ENCODE measurements at places on chromosomes 16 and 17.
A peak's percentile ranks its signal among the peaks of the same experiment; 100 is the strongest.

DNA sequence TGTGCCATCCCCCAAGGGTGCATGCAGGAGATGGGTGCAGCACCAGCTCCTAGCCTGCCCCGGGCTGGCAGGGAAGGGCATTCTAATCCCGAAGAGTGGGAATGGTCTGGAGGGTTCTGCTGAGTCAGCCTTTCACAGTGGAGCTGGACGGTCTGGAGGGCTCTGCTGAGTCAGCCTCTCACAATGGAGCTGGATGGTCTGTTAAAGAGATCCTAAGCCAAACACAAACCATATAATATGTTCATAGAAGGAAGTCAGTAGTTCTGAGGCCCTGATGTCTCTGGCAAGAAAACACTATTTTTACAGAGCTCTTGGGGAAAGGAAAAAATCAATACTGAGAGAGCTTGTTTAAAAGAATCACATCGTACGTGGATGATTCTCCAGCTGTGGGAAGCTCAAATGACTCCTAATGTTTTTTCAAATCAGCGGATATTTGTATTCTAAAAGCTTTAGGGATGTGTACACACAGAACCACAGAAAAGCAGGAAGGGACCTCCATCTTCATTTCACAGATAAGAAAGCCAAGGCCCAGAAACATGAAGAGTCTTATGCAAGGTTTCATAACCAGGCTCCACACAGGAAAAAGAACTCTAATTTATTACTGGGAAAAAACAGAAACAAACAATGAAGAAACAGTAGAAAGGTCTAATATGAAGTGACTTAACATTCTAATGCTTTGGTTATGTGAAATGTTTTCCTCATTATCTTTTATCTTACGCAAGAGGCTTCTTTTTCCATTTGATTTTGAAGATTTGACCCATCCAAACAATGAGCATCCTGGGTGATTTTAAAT is 176.3 kb downstream of the VPS53 start:
- no peak for DNase-seq

DNA sequence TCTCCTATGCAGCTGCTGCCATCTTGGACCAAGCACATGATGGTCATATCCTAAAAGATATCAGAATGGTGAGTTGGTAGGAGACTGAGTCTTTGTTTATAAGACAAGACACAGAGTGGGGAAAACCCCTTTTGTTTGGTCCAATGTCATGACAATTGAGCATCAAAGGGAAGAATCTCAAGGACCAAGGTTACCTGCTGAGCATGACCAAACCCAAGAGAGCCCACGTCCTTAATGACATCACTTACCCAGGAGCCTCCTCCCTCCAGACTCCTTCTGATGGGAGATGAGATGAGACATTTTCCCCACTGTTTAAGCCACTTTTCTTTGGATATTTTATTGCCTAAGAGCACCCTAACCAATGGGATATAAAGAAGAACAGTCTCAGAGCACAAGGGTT is 478.1 kb downstream of the NPIPA7 start:
- DNase-seq, result no peak

DNA sequence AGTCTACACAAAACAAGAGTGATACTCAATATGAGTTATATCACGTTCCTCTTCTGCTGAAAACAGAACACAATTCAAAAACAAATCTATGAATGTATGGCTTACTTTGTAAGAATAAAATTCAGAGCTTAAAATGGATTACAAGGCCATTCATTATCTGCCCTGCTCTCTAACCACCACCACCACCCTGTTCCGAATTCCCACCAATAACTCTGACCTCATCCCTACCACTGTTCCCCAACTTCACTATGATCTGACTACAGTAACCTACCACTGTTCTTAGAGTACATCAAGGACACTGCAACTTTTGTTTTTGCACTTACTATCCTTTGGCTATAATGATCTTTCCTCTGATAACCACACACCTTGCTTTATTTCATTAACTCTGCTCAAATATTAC is 21.3 kb downstream of the FBXL20 start:
- no peak for DNase-seq

- DNase-seq, result no peak
These were observed 506 bp downstream of the ATP5MC1 start for GRCh38 chr17:48892940-48893645.

GRCh38 chr17:50785946-50786570 is 18.7 kb upstream of the ANKRD40CL start:
- peak; percentile 56 for DNase-seq

DNA sequence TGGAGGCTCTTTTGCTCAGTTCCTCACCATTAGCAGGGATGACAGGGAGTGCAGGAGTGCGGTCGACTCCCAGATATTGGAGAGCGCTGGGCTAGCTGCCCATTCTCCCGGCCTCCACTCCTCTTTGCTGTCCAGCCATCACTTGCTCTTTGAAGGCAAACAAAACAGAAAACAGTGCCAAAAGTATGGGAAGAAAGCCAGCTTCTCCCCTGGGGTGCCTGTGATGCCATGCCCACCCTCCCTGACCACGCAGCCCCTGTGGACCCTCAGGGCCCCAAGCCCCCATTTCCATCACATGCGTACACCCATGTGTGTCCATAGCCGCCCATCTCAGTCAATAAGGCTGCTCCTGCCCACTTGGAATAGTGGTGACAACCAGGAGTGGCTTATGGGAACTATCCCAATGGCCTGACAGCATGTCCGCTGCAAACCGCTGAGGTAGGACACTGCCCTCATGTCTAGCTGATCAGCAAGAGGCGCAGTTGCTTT is 30.0 kb downstream of the MAPT start:
- no peak for DNase-seq

- DNase-seq, result no peak
These were observed 24.1 kb upstream of the KRT24 start for GRCh38 chr17:40727447-40728231.

DNA sequence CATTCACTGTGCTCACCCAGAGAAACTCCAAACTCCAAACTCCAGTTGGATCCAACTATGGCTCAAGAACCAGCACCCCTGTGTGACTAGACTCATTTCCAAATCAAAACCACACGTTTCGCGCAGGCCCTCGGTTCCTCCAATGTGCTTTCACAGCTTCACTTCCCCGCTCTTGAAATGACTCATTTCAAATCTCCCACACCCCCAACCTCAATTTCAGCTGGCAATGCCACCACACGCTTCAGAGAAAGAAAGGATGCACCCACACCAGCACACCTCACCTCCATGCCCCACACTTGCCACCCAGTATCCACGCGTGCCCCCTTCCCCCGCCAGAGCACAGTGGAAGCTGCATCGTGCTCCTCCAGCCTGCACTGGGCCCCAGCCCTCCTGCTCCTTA is 9.0 kb downstream of the TMEM92 start:
- DNase-seq, result no peak

DNA sequence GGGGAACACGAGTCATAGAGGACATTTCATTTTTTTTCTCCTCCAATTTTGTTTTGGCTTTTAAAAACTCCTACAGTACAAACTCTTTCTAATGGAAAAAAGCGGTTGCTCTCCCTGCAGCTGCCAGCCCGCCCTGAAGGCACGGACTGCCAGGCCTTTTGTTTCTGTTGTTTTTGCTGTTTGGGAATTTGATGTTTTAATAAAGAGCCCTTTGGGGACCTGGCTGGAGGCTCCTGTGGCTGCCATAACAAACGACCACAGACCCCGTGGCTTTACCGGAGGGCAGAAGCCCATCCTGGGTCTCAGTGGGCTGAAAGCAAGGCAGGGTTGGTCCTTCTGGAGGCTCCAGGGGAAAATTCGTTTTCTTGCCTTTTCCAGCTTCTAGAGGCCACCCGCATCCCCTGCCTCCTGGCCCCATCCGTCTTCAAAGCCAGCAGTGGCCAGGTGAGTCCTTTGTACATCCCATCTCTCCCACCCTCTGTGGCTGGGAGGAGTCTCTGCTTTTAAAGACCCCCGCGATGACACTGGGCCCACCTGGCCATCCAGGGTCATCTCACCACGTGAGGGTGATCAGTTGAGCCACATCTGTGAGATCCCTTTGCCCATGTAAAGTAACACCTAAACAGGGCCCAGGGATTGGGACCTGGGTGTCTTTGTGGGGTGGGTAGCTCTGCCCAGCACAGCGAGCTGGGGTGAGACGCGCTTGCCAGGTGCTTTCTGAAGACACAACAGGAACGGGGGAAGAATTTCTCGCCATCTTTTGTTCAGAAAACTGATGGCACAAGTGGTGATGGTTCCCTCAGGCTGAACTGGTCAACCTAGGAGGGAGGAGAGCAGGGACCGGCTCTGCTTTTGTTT is 113.9 kb downstream of the BANP start:
- DNase-seq, result no peak

DNA sequence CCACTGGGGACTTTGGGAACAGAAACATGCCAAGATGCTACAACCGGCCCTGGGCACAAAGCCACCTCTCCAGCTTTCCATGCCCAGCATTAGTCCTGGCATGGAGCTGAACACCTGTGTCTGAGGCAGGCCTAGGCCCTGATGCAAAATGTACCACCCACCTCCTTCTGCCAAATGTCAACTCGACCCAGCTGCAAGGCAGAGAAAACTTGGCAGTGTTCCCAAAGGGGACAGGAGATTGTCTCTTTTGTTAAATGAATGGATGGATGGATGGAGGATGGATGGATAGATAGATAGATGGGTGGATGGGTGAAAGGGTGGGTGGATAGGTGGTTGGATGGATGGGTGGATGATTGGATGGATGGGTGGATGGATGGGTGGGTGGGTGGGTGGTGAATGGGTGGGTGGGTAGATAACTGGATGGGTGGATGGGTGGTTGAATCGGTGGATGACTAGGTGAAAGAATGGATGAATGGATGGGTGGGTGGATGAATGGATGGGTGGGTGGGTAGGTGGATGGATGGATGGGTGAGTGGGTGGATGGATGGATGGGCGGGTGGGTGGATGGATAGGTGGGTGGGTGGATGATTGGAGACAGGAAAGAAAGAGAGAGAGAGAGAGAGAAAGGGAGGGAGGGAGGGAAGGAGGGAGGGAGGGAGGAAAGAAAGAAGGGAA is 73.4 kb upstream of the TNRC6C start:
- DNase-seq, result no peak

GRCh38 chr16:76756951-76757350 is 434.0 kb upstream of the MON1B start:
- no peak for DNase-seq

GRCh38 chr16:49738832-49739231 is 117.1 kb downstream of the ZNF423 start:
- no peak for DNase-seq

DNA sequence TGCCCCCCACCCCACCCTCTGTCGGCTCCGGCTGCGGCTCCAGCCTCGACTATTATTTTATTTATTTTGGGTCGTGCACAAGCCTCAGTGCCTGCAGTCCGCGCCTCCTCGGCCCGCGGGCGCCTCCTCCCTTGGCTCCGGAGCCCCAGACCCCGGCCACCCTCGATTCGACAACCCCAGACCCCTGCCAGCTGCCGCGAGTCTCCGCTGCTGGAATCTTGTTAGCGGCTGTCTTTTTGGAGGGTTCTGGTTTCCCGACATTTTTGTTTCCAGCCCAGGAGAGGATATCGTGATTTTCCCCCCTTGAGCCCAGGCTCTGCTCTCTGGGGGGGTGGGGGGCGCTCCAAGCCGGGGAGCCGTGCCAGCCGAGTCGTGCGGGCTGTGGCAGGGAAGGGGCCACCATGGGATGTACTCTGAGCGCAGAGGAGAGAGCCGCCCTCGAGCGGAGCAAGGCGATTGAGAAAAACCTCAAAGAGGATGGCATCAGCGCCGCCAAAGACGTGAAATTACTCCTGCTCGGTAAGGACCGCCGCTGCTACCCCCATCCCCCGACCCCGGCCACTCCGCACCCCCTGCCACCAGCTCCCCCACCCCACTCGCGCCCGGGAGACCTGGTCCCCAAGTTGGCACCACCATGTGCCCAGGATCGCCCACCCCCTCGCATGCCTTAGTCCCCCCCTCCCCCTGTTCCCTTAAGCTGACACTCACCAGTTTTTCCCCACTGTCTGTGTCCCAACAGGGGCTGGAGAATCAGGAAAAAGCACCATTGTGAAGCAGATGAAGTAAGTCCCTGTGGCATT is 746 bp downstream of the GNAO1 start:
- DNase-seq, result no peak

DNA sequence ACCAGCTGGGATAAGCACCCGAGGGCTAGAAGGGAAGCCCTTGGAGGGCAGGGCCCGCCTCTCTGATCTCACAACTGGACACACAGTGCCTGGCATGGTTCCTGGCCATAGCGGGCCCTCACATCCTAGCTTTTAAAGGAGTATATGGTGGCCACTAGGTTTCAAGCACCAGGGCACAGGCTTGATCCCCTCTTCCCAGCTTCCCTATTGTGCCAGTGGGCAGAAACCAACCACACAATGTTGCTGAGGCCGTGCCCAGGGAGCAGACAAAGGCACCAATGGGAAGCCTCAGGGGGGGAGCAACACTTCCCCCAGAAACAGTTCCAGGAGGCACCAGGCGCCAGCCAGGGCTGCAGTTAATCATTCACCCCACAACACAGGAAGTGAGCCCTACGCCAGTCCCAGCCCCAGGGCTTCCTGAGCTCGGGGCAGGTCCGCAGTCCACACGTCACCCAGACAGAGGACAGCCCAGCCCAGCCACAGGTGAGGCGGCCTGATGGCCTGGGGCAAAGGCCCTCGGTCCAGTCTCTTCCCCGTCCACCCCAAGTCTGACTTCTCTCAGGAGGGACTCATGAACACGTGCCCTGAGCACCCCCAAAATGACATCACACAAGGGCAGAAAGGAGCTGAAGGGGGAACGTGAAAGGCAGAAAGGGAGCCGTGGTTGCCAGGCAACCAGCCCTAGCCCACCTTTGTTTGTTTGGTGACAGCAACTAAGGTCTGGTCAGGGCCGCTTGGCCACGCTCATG is 12.8 kb downstream of the SMIM5 start:
- no peak for DNase-seq

DNA sequence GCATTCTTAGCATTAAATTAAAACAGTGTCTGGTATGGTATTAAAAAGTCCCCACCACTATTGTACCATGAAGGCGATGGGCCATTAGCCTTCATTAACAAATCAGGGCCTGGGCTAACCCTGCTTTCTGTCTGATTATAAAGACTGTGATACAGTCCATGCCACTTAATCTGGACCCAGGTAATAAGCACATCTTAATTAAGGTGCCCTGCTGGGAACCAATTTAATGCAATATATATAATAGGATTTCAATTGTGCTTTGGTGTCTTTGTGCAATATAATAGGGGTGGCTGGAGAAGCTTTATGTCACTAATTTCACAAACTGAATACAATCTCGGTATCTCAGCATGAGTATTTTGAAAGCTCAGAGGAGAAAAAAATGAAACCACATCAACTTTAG is 64.4 kb upstream of the CDH8 start:
- no peak for DNase-seq

DNA sequence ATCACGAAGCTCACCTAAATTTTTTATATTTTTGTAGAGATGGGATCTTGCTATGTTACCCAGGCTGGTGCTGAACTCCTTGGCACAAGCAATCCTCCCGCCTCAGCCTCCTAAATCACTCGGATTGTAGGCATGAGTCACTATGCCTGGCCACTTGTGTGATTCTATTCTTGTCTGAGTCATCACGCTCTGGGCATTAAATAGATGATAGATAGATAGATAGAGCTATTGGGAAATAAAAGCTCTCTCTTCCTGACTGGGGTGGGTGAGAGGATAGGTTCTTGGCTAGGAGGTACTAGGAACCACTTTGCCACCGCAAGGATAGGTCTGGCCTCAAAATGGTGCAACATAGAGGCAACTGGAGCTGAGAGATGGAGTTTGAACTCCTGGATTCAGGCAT is 21.4 kb upstream of the CACNG3 start:
- no peak for DNase-seq

- DNase-seq, result no peak
These were observed 22.1 kb upstream of the MTMR4 start for GRCh38 chr17:58536542-58536941.
